ENCODE measurements at places on chromosomes 1 and 21.
A peak's percentile ranks its signal among the peaks of the same experiment; 100 is the strongest.

DNA sequence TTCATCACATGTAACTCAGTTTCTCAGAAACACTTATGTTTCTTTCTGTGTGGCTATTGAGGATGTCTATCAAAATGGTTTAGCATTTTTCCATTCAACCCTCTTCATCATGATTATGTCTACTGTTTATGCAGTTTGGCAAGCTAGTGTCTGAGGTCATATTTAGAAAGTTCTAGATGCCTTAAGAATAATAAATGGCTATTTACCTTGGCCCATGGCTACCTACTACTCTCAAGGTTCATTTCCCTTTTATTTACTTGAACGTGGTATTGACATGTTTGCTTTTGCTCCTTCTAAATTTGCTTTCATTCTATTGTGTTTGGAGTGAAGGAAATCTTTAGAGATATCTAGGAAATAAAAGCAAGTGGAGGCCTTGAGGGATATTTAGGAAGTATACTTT lies 193.7 kb upstream of the OLFM3 start:
- no peak for DNase-seq

GRCh38 chr1:80566123-80566522 lies 1234.6 kb upstream of the ADGRL2 start:
- DNase-seq = no peak

GRCh38 chr1:155466617-155466972 lies 96.0 kb downstream of the ASH1L start:
- no peak for DNase-seq

- no peak for DNase-seq
Observed at GRCh38 chr1:85195703-85196102, 5.1 kb downstream of the SYDE2 start.

DNA sequence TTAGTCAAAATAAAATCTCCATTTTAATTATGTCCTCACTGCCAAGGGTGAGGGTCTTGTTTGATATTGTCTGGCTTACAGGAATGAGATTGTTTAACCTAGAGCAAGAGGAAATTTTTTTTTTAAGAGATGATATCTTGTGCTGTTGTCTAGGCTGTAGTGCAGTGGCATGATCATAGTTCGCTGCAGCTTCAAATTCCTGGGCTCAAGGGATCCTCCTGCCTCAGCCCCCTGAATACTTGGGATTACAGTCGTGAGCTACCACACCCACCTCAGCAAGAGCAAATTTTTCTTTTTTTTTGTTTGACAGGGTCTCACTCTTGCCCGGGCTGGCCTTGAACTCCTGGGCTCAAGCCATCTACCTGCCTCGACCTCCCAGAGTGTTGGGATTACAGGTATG lies 84.6 kb downstream of the DISP1 start:
- DNase-seq = no peak

DNA sequence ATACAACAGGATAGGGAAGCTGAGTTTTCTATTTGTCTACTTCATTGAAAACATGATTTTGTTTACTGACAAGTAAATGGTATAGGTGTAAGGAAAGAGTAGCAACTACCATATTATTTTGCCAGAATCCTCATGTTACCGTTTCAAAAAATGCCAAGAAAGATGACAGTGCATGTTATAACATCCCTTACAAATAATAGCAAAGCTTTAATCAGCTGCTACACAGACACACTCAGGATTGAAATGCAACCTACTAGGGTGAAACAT lies 331.5 kb downstream of the CHRM3 start:
- DNase-seq = no peak

DNA sequence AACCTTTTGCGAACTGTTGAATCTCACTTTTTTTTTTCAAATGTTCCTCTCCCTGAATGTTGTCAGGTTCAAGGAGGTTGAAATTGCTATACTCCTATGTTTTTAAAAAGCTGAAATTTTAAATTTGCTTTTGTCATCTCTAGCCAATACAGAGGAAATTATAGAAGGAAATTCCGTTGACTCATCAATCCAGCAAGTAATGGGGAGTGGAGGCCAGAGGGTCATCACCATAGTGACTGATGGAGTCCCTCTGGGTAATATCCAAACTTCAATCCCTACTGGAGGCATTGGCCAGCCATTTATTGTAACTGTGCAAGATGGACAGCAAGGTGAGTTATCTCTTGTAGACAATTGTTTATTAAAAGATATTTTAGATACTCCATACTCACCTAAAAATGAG lies 36.3 kb downstream of the GABPB2 start:
- no peak for DNase-seq

GRCh38 chr1:219566951-219567947 lies 45.7 kb downstream of the ZC3H11B start:
- peak; percentile 82 for DNase-seq

DNA sequence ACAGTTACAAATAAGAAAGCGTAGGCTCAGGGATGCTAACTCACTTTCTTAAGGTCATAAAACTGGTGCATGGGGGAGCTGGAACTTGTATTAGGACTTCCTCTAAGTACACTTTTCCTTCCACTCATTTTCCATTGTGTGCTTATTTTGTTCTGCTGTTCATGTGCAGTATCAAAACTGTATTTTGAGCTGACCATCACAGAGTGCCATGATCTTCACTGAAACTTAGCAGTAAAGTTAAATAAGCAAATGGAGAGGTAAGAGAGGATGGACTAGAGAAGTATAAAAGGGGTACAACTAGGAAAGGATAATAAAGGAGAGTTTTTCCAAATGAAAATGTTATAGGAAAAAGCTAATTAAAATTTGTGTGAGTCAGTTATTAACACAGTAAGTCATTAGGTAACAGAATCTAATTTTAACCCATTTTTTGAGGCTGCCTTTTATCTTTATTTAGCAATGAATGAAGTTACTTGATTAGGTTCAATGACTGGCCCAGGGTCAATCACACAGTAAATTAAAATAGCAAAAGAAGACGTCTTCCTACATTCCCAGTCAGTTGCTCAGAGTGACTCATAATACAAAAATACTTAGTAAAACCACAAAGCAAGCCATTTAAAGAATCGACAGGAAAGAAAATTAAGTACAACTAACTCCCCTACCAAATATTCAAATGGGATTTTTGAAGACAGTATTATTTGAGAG lies 165.8 kb upstream of the C1orf105 start:
- DNase-seq = no peak

DNA sequence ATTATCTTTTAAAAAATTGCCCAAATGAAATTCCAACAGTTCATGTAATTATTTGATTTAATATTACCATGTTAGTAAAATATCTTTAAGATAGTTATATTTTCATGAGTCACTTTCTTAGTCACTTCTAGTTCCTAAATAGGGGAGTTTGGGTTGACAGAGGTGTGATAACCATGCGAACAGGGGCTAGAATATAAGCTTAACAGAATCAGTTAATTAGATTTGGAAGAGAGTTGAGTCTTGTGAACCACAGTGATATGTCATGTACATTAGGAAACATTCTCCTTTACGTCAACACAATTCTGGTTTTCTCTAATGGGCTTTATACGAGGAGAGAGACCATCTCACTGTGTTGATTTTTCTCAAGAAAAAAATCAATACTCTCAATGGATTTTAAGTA lies 64.8 kb upstream of the ZNF281 start:
- no peak for DNase-seq

DNA sequence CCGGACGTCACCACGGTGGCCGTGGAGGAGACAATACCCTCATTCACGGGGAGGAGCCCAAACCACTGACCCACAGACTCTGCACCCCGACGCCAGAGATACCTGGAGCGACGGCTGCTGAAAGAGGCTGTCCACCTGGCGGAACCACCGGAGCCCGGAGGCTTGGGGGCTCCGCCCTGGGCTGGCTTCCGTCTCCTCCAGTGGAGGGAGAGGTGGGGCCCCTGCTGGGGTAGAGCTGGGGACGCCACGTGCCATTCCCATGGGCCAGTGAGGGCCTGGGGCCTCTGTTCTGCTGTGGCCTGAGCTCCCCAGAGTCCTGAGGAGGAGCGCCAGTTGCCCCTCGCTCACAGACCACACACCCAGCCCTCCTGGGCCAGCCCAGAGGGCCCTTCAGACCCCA lies 7.0 kb downstream of the TNFRSF14 start:
- no peak for DNase-seq

All from NCI-H2081 treated with DMSO at 0.1 percent for 48 hours (cell line).